Thoracic aorta (tissue), 2 donors: ENCODE measurements at places on chromosomes 16 and 17. TPM values are rescaled to one million over a fixed set of nuclear protein-coding genes. Genes with fewer than 3 reads are reported as not detected.
A peak's percentile ranks its signal among the peaks of the same experiment; 100 is the strongest.

DNA sequence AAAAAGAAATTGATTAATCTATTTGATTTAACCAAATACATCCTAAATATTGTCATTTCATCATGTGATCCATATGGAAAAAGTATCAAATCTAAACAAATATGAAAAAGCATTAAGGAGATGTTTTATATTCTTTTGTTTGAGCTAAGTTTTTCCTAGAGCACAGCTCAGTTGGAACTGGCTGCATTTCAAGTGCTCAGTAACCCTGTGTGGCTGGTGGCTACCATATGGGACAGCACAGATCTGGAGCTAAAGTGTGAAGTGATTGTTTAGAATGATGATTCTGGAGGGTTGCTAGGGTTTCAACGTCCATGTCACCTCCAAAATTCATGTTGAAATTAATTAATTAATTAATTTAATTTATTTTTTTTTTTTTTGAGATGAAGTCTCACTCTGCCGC lies 137.5 kb downstream of the XYLT1 start:
- no peak for DNase-seq
- peaks cover 16% of the 10 kb centered on the region for H3K4me1 ChIP-seq
- no peaks in the 10 kb centered on the region for H3K27me3 ChIP-seq
- no peak overlapping the region for H3K4me3 ChIP-seq
- no peak overlapping the region for H3K27ac ChIP-seq

DNA sequence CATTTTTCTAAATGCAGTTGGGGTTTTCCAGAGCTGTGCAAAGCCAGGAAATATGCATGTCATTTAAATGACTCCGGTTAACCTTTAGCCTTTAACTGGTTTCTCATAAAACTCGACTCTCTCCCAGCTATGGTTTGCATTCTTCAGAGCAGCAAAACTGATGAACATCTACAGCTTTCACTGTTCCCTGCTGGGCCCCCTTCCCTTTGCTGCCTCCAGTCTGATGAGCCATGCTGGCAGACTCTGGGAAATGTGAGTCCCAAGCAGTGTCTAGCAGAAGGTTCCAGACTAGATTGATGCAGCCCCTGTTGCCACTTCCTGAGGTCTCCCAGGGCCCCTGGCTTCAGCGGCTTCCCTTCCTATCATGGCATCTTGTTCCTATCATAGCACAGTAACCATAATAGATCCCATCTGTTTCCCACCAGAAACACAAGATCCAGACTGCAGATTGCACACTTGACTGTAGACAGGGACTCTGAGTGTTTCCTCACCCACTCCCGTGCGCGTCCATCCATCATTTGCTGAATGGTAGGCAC lies 135.4 kb downstream of the CLEC16A start:
- peaks cover 40% of the 10 kb centered on the region for H3K4me1 ChIP-seq
- no peak overlapping the region for H3K27ac ChIP-seq
- H3K36me3 ChIP-seq = no peaks in the 10 kb centered on the region
- no peak for DNase-seq

DNA sequence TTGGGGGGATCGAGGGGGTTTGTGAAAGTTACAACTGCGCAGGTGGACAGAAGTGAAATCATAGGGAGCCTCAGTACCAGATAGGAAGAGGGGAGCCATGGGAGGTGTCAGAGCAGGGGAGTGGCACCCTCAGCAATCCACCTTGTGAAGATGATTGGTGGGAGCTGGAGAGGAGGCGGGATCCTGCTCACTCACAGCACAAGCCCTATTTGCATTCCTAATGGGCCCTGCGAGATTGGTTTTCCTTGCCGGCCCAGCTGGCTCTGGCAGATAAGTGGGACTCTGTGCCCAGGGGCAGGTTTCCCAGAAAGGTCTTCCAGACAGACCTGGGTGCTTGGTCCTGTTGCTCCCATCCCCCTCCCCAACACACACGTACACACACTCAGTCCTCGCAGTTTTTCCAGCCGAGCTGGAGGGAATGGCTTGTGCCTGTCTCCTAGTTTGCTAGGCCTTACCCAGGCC lies 9.4 kb downstream of the WNT3 start:
- no peaks in the 10 kb centered on the region for H3K27me3 ChIP-seq
- H3K4me3 ChIP-seq = no peak overlapping the region
- H3K4me1 ChIP-seq = no peaks in the 10 kb centered on the region
- no peak for DNase-seq

- no peaks in the 10 kb centered on the region for H3K27me3 ChIP-seq
- no peak overlapping the region for H3K27ac ChIP-seq
- no peak overlapping the region for H3K4me3 ChIP-seq
- no peak for DNase-seq
- no peaks in the 10 kb centered on the region for H3K4me1 ChIP-seq
- H3K36me3 ChIP-seq = no peaks in the 10 kb centered on the region
These were observed 76.6 kb downstream of the CMIP start for GRCh38 chr16:81521141-81521626.

DNA sequence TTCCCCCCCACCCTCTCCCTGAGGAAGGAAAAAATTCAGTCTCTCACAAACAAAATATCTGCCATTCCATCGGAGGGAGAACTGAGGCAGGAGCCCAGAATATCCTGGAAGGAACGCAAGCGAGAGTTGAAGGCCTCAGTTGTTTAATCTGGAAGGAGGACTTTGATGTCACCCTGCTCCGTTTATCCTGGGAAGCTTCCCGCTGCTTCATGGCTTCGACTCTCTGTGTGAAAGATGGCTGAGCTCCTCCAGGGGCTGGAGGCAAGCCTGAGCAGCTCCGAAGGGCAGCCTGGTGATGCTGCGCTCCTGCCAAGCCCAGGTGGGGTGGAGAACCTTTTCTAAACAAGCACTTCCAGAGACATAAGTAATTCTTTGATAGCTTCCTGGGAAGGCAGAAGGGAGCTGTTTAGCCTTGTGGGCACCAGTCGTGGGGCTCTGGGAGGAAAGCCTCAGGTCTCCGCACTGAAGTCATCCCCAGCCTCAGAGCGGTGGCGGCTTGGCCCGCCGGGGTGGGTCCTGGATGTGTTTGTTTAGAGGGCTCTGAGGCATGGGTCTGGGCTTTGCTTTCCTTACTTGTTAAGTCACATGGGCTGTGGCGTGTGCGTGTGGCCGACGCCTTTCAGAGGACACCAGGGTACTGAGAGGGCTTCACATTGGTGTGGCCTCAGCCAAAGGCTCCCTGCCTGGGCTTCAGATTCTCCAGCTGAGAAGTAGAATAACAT lies 7.9 kb downstream of the NKD1 start:
- H3K27ac ChIP-seq = peak overlapping the region; percentile 74
- peak overlapping the region; percentile 42 for H3K4me3 ChIP-seq
- H3K36me3 ChIP-seq = peaks cover 19% of the 10 kb centered on the region
- no peaks in the 10 kb centered on the region for H3K27me3 ChIP-seq
- peaks cover 74% of the 10 kb centered on the region for H3K4me1 ChIP-seq
- DNase-seq = no peak

The MYH8 gene
- not detected for total RNA-seq

The CCL1 gene
- not detected for total RNA-seq
